ENCODE measurements at places on chromosomes 1 and 21.

DNA sequence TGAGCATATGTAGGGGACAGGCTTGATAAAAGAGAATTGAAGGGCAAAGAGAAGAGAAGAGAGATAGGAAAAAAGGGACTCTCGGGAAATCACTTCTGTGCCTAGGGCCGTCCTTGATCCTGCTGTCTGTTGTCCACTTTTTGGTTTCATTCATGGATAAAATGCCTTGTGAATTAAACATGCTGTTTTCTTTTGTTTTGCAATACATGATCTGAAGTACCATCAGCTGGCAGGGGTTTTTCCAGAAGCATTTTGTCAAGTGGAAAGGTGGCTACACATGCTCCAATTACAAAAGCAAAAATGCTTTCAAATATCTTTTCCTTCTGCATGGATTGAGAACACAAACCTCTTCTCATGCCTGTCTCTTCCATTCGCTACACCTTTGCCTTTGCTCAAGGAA is 361.7 kb downstream of the PDE4B start:
- DNase-seq = no peak

DNA sequence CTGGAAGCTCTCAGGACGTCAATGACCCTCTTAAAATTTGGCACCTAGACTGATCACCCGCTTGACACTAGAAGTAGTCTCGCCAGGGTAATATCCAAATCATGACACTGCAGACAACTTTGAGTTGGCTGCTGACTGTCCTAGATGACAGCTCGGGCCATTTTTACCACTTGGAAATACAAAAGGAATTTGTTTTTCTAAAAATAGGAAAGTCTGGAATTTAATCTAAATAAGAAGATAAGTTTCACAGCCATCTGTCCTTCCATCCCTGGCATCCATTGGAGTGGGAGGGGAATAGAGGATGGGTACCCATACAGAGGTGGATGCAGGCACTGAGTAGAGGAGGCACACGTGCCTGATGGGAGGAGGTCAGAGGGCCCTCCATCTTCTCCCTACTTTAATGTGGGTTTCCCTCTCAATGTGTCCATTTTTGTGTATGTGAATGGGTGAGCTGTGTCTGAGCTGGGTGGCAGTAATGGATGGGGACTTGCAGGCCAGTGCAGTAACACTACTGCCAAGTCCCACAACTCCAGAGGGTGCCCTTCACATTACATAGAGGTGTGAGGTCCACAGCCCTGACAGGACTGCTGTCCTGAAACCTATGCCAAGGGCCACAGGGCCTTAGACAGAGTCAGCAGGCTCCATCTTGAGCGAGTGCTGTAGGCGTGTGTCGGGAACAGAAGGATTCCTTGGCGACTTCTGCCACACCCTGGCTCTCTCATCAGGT is 104.8 kb upstream of the IPO9 start:
- no peak for DNase-seq

GRCh38 chr1:243539636-243540035 is 283.8 kb downstream of the SDCCAG8 start:
- DNase-seq = no peak

- no peak for DNase-seq
Measured at GRCh38 chr1:61011561-61012263, 70.6 kb upstream of the NFIA start.

DNA sequence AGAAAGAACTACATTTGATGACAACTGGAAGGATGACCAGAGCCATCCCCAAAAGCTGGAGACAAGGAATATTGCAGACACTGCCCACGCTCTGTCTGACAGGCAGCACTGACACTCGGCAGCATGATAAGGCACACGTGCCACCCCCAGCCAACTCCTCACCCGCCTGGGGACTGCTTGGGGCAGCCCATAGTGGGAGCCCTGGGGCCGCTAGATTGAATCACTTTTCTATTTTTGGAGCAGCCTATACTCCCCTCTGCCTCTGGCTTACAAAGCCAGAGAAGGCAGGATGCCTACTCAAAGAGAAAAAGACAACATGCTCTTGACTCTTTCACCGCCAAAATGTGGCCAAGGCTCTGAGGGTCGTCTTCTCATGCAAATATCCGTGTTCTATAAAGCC is 1.3 kb downstream of the SMG5 start:
- DNase-seq = peak; percentile 9

DNA sequence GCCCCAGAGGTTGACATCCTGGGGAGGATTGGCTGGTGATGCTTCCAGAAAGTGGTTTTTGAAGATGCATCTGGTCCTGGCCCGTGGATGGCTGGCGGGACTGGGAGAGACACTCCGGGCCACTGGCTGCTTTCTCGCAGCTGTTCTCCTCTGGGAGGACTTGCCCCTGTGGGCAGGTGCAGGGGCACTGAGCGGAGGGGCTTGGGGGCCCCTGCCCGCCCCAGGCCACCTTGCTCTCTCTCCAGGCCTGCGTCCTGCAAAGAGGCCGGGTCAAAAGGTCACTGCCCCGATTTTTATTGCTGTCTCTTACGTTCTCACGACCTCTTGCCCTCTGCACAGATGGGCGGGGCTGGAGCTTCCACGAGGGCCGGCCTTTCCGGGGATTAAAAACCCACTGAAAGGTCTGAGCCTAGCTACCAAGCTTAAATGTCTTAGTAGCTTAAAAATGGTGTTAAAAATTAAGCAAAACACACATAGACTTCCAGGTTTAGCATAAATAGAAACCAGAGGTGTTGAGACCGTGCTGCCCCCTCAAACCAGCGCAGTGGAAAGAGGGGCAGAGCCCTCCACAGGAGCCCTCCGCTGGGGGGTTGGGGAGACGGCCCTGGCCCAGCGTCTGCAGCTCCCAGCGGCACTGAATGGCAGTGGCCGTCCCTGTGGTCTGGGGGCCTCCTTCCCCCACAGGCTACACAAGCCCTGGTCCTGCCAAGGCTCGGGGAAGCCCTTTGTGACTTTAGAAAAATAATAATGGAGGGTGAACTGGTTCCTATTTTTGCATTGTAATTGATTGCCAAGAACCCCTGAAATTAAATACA is 43.9 kb downstream of the SKI start:
- no peak for DNase-seq

GRCh38 chr1:17861685-17862084 is 106.6 kb downstream of the ACTL8 start:
- DNase-seq = no peak

- DNase-seq = no peak
Measured at GRCh38 chr1:175203570-175204068, 11.0 kb upstream of the KIAA0040 start.

Data from stimulated activated naive CD4-positive, alpha-beta T cell treated with Interleukin-2 at 50 U/mL for 16 hours (primary cell).